Amygdala (tissue), 56 donors: ENCODE measurements at places on chromosomes 2 and 18.

DNA sequence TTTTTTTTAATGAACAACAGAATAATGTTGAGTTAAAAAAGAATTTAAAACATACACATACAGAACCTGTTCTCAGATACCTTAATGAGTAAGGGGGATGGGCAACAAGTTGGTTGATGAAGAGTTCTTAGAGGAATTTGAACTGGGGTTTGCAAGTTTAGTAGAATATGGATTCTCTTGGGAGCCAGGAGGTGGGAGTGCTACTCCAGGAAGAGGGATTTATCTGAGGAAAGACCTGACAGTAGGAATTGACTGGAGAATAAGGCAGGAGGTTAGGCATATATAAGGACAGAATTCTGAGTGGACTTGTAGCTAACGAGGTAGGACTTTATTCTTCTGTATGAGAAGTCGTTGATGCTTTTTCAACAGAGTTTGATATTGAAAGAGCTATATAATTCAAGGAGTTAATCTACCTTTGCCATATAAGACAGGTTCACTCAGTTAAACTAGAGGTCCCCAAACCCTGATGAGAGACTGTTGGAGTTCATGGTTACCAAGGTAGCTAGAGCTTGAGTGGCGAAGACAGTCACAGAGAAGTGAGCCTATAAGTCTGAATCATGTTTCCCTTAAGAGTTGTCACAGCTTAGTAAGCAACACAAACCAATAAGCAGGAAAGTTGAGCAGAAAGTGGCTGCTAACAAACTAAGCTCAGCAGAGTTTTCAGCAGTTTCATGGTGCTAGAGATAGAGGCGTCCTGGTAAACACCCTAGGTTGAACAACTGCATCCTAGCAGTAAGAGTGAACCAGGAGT is 88.2 kb downstream of the NCOA1 start:
- no peak for DNase-seq

DNA sequence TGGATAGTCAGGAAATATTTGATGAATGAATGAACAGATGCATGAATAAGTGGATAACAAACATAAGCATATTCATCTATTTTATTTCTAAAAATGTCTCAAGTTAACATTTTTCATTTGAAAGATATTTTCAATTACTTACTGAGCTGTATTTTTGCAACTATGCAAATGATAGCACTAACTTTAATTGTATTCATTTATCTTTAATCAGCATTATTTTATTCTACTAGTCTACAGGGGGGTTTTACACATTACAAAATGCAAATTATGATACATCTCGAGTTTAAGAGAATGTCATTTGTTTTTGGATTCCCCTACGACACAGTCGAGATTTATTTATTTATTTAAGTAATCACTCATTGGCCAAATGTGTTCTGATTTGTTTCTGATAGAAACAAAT is 530.6 kb downstream of the ERBB4 start:
- no peak for DNase-seq

DNA sequence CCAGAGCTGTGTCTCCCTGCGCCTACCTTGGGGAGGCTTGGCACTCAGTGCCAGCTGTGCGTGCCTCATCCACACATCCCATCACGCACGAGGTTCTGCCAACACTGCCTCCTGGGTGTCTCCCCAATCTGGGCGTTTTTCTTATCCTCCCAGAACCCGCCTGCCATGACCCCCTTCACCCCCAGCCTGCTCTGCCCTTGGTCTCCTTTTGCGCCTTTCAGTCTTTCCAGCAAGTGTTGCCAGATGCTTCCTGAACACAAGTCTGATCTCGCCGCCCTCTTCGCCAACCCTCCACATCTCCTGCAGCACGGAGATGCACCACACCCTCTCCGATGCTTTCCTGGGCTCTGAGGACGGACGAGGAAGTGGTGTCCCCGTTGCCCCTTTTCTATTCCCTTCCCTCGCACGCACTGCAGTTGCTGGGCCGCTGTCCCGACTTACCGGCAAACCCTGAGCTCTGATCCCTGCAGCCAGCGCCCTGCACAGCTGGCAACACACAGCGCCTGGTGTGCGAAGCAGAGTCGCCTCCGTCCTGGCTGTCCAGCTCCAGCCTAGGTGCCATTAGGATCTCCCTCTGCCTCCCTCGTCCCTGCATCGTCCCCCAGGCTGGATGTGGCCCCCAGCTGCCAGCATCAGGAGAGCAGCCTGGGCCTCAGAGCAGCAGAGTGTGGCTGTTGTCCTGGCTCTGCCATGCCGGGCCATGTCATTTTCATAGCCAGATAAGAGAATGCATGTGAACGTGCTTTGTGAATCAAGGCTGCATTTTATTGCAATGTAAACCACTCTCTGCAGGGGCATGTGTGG is 22.6 kb upstream of the ALLC start:
- no peak for DNase-seq

GRCh38 chr2:24972315-24972961 is 683 bp upstream of the DNAJC27 start:
- no peak for DNase-seq

- DNase-seq = no peak
Observed at GRCh38 chr2:171811245-171811628, 82.8 kb downstream of the SLC25A12 start.

DNA sequence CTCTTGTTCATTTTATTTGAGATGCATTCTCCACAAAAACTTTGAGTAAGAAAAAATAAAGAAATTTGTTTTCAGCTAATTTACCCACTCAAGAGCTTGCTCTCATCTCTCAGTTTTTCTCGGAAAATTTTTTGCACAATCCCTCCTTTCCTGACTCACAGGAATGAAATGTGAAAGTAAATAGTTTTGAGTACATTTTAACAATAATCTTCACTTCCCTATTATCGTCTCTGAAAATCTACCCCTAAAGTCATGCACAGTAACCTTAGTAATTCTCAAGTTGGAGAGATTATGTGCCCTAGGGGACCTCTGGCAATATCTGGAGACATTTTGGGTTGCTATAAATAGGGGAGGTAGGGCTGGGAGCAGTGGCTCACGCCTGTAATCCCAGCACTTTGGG is 2.6 kb downstream of the CYB5A start:
- DNase-seq = no peak

- no peak for DNase-seq
Observed at GRCh38 chr2:175976391-175977157, 25.5 kb downstream of the LNPK start.

GRCh38 chr2:126753501-126754212 is 97.7 kb downstream of the GYPC start:
- DNase-seq = no peak

- DNase-seq = no peak
Observed at GRCh38 chr2:239265681-239266433, 135.0 kb downstream of the HDAC4 start.

GRCh38 chr18:46199515-46200147 is 95.4 kb downstream of the HAUS1 start:
- no peak for DNase-seq

DNA sequence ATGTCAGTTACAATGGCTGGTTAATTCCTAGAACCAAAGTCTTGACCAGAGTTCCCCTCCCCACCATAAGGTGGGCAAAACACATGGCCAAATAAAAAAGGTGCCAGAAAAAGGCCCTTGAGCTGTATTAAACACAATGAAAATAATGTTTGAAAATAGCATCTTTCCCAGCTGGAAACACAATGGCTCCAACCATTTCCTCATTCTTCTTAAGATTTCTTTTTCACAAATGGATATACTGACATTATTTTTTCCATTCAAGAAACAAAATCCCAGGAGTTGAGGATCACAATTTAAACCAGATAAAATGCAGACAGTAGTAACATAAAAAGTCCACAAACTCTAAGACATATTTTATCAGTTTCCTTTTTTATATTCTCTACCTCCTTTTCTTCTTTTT is 143.8 kb downstream of the EXOC6B start:
- no peak for DNase-seq

- DNase-seq = no peak
Observed at GRCh38 chr2:182784058-182784706, 68.1 kb downstream of the DNAJC10 start.

DNA sequence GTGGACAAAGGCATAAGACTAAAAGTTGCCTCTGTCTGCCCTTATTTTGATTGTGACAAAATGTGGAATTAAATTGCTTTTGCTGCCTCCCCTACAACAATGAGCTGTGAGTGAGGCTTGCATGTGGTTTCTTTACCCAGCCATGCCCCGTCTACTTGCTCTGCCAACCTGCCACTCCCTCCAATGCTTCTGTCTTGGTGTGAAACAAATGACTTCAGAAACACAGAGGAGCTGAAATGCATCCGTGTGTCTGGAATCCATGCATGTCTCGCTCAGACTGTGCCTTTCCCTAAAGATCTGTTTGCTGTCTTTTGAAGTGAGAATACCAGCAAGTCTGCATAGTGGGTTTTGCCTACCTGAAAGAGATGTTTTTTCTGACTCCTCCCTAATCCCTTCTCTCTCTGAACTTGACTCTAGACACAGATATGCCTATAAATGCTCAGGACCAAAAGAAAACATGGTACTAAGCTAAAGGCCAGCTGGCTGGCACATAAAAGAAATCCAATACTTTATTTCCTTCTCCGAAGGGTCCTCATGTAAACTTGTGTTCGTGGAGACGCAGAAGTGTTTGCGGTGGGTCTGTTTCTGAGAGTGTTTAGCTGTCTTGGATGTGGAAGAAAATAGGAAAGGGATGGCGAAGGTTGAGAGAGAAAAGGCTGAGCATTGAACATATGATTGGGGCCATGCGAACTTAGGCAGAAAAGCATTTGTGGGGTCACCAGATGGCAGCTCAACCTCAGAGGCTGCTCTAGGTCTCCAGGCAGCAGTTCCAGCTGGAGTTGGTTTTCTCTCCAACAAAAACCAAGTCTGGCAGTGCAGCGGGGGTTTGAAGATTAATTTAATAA is 120.5 kb downstream of the CCBE1 start:
- no peak for DNase-seq

- no peak for DNase-seq
Observed at GRCh38 chr2:183227176-183227575, 102.9 kb downstream of the NUP35 start.
